ENCODE measurements at places on chromosomes 2 and 18.

- DNase-seq = no peak
Measured at GRCh38 chr2:233964581-233964980, 47.4 kb downstream of the TRPM8 start.

GRCh38 chr2:36981911-36982310 lies 15.6 kb upstream of the STRN start:
- DNase-seq = no peak

GRCh38 chr2:232026910-232027309 lies 65.4 kb downstream of the DIS3L2 start:
- DNase-seq = no peak

DNA sequence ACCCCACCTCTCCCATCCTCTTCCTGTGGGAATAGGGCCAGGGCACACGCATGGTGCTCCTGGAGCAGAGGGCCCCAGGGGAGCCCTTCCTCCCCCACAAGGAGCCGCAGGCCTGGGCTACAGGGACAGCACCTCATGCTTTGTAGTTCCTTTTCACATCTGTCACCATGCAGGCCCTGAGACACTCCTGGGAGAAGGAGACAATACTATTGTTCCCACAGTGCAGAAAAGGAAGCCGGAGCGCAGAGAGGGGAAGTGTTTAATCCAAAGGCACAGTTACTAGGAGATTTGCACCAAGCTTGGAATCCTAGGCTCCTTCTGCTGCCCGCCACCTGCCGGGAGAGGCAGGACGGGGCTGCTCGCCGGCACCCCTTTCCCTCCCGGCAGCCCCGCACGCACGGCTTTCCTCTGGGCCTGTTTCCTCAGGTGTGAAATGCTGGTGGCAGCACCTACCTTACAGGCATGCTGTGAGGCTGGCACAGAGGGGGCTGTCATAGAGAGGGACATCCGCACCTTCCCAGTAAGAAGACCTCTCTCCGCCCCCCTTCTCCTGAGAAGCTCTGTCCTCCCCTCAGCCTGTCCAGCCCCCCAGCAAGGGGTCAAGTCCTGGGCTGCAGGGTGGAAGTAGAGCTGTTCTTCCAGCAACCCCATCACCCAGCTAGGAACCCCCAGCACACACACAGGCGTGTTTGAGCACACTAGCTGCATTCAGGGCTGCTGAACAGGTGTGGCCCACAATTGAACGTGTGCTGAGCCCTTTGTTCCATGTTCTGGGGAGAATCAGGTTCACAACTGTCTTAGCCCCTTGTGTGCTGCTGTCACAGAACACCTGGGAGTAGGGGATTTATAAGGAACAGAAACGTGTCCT lies 62.6 kb downstream of the SMAD7 start:
- no peak for DNase-seq

DNA sequence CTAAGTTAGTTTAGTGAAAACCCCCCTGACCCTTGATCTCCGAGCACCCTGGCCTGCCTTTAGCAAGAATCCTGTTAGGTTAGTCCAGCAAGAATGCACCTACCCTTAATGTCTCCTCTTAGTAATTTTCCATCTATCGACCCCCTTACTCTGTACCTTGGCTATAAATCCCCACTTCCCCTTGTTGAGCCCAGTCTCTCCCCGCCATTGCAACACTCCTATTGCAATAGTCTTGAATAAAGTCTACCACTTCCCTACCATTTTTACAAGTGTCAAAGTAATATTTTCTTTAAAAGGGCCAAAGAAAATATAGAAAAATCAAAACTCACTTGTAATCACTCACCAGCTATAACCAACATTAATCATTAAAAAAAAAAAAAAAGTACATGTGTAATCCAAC lies 4.2 kb upstream of the ZBTB7C start:
- DNase-seq = no peak

DNA sequence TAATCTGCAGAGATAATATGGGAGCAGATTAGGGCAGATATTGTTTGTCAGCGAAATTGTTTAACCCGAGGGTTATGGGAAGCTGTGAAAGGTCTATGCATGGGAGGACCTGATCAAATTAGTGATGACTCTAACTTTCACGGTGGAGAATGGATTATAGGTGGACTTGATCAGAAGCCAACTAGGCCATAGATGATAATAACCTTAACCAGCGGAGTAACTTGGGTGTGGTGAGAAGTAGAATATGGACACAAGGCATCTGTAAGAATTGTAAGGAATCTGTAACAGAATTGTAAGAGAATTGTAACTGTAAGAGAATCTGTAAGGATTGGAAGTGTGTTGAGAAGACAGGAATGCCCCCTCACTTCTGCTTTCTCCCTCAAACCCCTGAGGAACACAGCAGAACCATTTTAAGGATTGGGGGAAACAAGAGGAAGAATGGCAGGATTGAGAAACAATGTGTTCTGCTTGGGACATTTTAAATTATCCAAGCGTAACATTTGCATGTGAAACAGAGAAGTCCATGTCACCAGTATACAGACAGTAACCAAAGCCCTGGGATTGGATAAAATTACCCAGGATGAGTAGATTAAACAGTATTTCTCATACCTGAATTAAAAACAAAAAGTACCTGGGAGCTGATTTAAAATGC lies 14.9 kb upstream of the SLC39A10 start:
- DNase-seq = no peak

GRCh38 chr2:28080911-28081310 lies 190.4 kb downstream of the BABAM2 start:
- no peak for DNase-seq

- no peak for DNase-seq
Measured at GRCh38 chr2:222707689-222708273, 36.3 kb downstream of the MOGAT1 start.

DNA sequence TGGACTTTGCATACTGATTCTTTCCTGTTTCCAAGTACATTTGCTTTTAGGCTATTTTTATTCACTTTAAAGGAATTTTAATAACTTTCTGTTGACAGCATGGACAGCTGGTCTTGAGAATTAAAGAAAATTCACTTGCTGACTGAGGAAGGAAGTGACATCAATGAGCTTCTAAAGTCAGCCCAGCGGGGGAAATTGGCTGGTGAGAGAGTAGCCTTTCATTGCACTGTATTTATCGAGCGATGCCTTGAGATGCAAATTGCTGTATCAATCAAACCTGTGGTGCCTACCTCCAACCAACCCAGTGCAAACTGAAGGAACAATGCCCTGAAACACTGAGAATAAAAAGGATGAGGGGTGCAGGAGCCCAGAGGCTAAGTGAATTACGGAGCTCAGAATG lies 91.4 kb upstream of the AQP4 start:
- DNase-seq = no peak

DNA sequence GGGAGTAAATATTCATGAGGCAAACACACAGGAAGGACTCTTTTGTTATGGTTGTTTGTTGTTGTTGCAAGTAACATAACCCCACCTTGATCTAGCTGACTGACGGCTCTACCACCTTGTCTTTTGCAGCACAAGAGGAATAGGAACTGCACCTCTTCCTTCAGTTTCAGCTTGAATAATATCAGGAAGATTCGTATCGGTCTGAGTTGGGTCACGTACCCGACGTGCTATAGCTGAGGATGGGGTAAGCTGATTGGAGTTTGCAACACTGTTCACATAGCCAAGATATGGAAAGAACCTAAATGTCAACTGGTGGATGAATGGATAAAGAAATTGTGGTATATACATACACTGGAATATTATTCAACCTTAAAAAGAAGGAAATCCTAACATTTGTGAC lies 14.5 kb upstream of the IL1RN start:
- DNase-seq = no peak

GRCh38 chr2:204486805-204487204 lies 58.5 kb upstream of the PARD3B start:
- no peak for DNase-seq

GRCh38 chr2:150441784-150442183 lies 45.7 kb downstream of the RND3 start:
- no peak for DNase-seq

DNA sequence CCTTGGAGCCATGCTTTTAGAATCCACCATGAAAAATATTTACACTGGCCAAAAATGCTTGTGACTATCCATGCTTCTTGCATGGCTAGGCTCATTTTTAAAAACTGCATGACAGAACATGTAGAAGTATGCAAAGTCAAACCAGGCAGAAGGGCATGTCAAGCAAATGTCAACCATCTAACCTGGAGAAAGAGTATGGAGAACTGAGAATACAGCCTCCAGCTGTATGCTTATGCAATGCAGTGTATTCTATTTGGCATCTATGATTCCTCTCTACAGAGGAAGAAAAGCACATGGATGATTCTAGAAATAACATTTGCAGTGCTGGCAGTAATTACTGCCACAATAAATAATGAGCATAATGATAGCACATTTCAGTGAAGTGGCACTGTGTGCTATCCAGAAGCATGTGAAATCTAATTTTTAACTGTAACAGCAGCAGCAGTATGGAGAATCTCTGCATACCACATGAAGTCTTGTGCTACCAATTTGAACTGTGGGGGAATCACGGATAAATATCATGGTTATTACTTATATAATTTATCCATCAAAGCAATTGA lies 87.3 kb upstream of the CCDC141 start:
- no peak for DNase-seq

GRCh38 chr2:186590759-186591505 lies 1.1 kb downstream of the ITGAV start:
- peak; percentile 21 for DNase-seq

DNA sequence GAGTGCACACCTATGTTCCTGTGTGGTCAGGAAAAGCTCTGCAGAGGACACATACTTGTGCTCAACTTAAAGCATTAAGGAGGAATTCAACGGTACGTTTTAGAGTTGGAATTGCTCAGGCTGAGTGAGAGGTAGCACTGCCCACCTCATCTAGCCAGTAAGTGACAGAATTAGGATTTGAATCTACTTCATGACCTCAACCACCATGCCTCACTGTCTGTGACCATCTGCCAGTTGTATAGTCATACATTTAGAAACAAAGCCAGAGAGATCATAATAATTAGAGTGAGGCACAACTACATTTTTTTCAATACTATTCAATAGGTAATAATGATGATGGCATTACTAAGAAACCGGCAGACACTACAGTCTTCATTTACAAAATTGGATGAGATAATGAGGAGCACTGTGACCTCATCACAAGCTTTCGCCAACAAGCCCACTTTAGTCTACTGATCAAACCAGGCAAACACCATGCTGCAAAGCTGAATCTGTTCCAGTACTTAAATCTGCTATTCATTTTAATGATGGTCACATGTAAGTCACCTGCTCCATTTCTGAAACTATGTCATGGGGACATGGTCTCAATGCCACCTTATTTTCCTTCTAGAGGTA lies 1018.4 kb downstream of the TMEM182 start:
- DNase-seq = no peak

- DNase-seq = no peak
Measured at GRCh38 chr2:172702451-172702850, 33.2 kb upstream of the RAPGEF4 start.

GRCh38 chr2:205998583-205998982 lies 87.4 kb downstream of the INO80D start:
- DNase-seq = no peak

DNA sequence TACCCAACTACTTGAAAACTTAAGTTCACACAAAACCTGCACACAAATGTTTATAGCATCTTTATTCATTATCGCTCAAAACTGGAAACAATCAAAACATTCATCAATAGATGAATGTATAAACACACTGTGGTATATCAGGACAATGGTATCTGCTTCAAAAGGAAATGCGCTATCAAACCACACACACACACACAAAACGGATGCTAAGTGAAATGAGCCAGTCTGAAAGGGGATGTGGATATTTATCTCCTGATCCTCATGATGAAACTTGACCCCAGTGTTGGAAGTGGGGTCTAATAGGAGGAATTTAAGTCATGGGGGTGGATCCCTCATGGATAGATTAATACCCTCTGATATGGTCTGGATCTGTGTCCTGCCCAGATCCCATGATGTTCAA lies 22.0 kb downstream of the PDCL3 start:
- DNase-seq = no peak

- no peak for DNase-seq
Measured at GRCh38 chr2:11647834-11648600, 22.0 kb downstream of the NTSR2 start.

DNA sequence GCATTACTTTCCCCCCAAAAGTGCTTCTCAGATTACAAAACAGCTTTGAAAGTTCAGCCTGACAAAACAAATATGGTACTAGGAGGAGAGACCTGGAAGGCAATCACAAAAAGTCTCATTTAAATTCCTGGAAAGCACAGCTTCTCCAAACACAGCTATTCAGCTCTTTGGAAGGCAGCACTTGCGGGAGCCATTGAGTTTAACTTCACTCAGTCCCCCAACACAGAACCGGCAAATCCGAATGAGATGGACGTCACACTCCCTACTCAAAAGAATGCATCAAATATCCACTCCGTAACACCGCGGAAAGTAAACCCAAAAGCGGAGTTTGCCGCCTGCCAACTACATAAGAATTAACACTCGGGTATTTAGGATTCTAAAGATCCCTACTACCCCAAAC lies 638 bp downstream of the ST6GAL2 start:
- no peak for DNase-seq

DNA sequence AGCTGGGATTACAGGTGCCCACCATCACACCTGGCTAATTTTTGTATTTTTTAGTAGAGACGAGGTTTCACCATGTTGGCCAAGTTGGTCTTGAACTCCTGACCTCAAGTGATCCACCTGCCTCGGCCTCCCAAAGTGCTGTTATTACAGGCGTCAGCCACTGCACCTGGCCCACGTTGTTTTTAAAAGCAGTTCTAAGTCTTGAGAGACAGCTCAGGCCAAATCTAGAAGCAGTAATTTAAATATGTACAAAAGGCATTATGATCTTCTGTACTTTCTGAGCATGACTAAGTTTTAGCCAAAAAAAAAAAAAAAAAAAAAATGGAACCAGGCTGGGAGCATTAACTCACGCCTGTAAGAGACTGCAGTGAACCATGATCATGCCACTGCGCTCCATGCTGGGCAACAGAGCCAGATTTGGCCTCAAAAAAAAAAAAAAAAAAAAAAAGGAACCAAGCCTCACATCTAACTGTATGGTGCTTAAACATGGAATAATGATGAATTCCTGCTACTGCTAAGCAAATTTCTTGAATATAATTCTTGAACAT lies 4.0 kb downstream of the ABHD3 start:
- DNase-seq = no peak

- DNase-seq = no peak
Measured at GRCh38 chr2:72222829-72223564, 75.3 kb upstream of the CYP26B1 start.
